Panc1 (cell line): ENCODE measurements at places on chromosomes 16 and 17.
A peak's percentile ranks its signal among the peaks of the same experiment; 100 is the strongest.

GRCh38 chr16:79639576-79640311, 39.2 kb upstream of the MAF start:
- DNase-seq = peak; percentile 48

GRCh38 chr17:28878981-28879380, 18.6 kb downstream of the FLOT2 start:
- DNase-seq = no peak

GRCh38 chr16:72832621-72833248, 215.2 kb downstream of the ZFHX3 start:
- DNase-seq = peak; percentile 59

GRCh38 chr17:71601894-71602504, 518.8 kb upstream of the SOX9 start:
- DNase-seq = no peak

GRCh38 chr17:63564562-63564961, 14.3 kb downstream of the DCAF7 start:
- DNase-seq = no peak

DNA sequence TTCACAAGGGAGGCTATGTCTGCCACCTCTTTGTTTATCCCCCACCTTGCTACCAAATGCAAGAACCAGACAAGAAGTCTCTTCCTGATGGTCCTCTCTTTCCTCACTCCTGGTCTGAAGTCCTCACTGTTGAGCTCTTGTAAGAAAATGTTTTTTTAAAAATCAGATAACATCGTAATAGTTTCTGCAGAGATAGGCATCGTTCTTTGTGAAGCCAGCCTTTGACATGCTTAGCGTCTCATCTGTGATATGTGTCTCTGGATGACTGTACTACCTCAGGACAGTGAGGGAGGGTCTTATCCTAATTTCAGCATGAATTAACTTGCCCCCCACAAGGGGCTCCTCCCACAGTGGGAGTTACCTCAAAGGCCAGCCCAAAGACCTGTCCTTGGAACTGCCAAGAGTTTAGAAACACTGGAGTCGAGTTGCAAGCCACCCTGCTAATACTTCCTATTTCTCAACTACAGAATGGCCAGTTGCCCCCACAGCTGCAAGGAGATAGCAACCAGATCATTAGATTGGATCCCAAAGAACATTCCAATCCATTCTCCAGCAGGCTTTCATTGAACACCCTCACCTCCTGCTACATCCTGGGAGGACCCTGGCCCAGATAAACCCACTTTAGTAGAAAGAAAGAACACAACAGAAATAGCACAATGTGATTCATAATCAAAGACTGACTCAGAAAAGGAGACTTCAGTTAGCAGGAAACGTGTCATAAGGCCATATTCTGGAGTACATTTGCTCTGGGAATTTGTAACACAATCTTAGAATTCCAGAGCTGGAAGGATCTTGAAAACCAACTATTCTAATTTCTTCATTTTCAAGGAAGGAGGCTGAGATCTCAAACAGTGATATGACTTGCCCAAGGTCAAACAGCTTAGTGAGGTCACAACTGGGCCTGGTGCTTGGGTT, 151.0 kb downstream of the IRX3 start:
- DNase-seq = no peak

DNA sequence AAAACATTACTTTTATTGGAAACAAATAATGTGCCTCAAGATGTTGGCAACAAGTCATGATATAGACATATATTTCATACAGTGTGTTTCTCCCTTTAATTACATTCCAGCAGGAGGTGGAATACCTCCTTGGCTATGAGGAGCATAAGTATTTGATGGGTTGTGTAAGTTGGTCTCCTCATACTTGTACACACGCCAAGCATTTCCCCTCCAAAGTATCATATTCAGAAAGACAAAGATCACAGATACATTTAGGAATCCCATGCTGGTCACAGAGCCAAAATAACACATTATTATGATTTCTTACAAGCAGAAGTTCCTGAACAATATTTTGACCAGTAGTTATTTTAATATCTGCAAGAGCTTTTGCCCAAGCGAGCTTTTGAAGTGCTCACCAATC, 57.8 kb downstream of the WSB1 start:
- DNase-seq = no peak

- DNase-seq = no peak
Measured at GRCh38 chr17:27939474-27940465, 46.6 kb upstream of the LYRM9 start.

DNA sequence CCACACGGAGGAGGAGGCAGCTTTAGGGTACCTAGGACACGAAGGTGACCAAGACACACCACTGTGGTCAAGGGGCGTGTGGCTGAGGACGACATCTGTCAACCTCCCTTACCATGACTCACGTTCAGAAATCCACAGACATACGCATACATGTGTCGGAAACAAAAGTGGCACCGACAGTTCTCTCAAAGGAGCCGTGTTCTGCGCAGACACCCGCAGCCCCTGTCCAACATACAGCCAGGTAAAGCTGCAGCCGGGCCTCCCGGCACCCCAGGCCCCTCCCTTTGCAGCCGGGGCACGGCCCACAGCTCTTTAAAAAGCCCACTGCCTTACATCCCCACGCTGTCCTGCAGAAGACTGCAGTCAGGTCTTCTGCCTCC, 40.5 kb upstream of the KLHDC4 start:
- DNase-seq = no peak

DNA sequence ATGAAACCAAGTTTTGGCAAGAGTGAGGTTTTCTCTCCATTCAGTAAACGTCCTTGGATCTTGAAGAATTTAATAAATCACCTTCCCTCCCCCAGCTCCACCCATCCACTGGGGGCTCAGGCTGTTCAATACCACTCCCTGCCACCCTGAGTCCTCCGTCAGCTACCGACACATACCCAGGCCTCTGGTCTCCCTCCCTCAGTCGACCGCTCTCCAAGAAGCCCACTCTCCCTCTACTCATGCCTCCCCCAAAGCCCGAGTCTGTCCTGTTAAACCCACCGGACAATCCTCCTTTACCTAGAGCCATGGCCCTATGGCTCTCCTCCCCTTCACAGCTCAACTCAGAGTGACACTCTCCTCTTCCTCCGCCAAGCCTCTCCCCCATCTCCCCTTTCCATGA, 19.7 kb upstream of the SLC4A1 start:
- no peak for DNase-seq

DNA sequence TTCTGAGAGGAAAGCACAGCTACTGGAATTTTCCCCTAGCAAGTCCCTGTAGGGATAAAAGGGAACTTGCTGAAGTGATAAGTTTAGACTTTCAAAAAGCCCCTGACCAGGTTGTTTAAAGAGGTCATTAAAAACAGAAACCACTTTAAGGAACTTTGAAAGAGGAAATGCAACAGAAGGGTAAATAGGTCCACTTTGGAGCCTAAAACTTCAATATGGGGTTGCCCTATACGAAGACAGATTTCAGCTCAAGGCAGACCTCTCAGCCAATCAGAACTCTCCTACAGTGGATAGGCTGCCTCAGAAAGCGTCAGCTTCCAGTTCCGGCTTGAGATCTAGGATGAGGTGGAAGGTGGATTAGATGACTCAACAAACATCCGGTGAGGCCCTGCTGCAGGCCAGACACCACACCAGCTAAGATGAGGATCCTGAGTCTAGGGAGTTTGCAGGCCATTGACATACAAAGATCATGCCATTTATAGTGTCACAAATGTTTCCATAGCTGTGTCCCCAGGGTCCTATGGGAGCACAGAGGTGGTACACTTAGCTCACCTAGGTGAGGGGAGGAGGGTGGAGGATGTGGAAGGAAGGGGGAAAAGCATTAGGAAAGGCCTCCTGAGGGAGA, 7.9 kb upstream of the MFSD6L start:
- no peak for DNase-seq

- DNase-seq = no peak
Measured at GRCh38 chr16:88302666-88303065, 80.1 kb upstream of the ZNF469 start.

- DNase-seq = no peak
Measured at GRCh38 chr16:1787056-1787321, 4.2 kb downstream of the NUBP2 start.

DNA sequence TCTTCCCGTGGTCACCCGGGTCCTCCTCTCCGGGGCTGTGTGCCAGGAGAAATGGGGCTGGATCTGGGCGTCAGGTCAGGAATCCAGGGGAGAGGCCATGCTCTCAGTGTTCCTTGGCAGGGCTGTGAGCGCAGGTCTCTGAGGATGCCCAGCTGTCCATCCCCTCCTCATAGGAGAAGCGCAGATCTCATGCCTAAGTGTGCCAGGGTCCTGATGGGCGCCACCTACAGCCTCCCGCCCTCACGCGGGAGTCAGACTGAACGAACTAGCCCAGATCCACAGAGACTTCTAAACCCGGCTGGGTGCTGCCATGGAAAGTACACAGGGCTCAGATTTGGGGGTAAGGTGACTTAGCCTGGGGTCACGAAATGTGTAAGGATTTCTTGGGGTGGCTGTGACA, 24.3 kb downstream of the MGRN1 start:
- no peak for DNase-seq

DNA sequence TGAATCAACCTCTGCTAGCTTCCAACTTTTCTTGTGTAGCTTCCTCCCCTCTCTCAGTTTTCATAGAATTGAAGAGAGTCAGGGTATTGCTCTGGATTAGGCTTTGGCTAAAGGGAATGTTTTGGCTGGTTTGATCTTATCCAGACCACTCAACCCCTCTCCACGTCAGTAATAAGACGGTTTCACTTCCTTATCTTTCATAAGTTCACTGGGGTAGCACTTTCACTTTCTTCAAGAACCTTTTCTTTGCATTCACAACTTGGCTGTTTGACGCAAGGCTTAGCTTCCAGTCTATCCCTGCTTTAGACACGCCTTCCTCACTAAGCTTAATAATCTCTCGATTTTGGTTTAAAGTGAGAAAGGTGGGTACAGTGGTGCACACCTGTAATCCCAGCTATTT, 29.7 kb upstream of the OR1A2 start:
- no peak for DNase-seq
